ENCODE measurements at places on chromosomes 11 and 22. TPM values are rescaled to one million over a fixed set of nuclear protein-coding genes. Genes with fewer than 3 reads are reported as not detected.

PLEKHA7 gene
- total RNA-seq, result 9.5 TPM

CCDC116 gene
- total RNA-seq, result 0.25 TPM

PARVA gene
- 0.06 TPM for total RNA-seq

GRAMD1B gene
- 42.0 TPM for total RNA-seq

GRIA4 gene
- not detected for total RNA-seq

MB gene
- 1.8 TPM for total RNA-seq

ISX gene
- not detected for total RNA-seq
